SK-MEL-5 (cell line): ENCODE measurements at places on chromosomes 5 and 9.

DNA sequence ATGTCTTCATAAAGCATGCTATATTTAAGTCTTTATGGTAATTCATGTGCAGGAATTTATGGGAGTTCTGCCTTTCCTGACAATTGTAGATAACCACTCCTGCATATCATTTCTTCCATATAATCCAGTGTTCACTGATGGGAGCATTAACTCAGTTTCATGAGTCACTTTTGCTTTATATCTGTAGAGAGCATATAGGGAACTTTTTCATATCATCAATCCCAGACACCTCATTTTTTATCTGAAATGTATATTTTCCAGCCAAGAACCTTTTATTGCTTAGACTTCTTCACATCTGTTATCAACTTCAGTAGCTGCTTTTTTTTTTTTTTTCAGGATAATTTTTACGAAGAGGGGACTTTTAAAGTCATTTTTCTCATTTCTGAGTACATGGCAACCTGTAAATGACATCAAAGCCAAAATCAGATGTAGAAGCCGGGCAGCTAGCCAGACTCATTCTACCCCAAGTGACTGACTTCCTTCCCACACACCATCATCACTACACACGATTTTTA, 41.1 kb downstream of the NFX1 start:
- no peak for DNase-seq

DNA sequence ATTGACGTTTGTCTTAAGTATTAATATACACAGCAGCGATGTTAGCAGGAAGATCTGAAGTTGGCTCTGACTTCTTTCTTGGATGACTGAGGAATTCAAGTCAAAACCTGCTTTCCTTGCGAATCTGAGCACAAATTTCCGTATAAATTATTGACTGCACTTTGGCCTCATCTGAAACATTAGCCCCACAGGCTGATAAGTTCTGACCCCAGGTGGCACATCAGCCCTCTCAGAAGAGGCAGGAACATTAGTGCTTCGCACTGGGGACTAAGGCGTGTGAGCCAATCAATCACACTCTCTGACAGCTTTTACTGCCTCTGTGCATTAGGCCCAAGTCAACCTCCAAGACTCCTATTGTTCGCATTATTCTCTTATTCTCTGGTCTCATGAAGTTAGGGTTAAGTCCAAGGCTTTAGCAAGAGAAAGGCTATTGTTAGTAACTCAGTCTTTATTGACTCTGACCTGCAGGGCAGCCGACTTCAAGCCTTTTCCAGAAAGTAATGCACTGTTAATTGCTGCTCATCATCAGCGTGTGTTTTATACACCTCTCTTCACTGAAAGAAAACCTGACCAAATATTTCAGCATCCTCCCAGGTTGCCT, 84.2 kb downstream of the ZNF608 start:
- DNase-seq, result peak; percentile 27

DNA sequence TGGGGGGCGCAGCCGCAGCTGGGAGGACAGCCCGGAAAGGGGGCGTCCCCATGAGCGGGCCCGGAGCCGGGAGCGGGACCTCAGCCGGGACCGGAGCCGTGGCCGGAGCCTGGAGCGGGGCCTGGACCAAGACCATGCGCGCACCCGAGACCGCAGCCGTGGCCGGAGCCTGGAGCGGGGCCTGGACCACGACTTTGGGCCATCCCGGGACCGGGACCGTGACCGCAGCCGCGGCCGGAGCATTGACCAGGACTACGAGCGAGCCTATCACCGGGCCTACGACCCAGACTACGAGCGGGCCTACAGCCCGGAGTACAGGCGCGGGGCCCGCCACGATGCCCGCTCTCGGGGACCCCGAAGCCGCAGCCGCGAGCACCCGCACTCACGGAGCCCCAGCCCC, 47.0 kb downstream of the TJP2 start:
- DNase-seq, result no peak

DNA sequence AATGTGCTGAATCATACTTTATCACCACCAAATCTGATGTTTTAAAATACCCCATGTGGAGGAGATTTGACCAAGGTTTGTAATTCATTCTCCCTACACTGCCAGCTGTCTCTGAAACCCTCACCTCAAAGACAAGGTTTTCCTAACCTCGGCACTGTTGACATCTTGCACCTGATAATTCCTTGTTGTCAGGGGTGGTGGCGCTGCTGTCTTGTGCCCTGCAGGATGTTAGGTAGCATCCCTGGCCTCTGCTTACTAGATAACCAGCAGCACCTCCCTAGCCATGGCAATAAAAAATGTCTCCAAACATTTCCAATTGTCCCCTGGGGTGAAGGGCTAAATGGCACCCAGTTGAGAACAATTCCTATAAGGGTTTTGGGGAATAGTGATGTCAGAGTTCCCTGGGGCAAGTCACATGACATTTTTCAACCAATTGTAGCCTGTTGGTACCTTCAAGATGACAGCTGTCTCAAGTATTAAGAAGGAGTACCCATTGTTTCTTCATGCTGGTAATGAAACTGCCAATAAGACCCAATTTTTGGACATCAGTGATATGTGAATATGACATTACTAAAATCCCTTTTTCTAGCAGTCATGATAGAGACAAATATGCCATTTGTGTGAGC, 160.6 kb upstream of the PLCXD3 start:
- no peak for DNase-seq

- no peak for DNase-seq
Observed at GRCh38 chr5:32487424-32487823, 42.9 kb upstream of the ZFR start.

DNA sequence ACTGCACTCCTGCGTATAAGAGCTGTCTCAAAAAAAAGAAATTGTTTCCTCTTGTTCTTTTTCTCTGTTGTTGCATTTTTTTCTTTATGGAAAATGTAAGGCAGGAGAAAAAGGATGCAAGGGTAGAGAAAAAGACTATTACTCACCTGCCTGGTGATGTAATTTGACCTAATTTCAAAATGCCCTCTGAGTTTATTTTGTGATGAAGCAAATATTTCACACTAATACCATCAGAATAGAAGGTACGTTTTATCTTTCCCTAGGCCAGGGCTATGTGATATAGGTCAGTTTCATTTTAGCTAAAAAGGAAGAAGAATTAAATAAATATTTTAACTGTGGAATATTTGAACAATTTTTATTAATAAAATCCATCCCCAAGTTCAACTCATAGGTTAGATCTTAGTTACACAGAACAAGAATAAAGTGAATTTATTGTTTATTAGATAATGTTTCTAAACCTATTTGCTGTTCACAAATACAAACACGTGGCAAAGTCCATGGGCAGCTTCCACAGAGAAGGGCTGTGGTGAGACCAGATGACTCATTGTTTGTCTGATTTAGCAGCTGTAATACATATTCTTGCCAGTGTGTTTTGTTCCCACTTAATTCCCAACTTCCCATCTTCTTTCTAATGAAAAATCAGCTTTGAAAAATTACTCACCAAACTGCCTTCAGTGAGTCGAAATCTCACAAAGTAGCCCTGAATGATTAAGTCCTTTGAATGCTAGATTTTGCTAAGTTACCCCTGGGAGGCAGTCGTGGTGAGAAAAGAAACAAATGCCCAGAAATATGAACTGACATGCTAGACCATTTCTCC, 52.8 kb upstream of the CCDC112 start:
- DNase-seq, result peak; percentile 59

DNA sequence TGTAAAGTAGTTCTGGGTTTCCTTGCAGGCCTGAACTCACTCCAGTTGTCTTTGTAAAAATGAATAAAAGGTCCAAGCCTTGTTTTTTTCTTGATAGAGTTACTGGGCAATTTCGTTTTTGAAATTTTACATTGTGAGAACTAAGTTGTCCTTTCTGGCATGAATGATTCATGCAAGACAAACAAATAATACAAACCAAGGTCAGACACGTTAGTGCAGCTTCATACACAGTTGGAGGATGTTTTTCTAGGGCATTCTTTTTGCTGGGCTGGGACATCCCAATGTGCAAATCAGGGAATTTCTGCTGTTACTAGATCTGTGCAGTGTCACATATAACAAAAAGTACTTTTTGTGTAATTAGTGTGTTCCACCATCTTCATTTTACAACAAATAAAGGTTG, 96.0 kb downstream of the MEGF10 start:
- DNase-seq, result no peak

DNA sequence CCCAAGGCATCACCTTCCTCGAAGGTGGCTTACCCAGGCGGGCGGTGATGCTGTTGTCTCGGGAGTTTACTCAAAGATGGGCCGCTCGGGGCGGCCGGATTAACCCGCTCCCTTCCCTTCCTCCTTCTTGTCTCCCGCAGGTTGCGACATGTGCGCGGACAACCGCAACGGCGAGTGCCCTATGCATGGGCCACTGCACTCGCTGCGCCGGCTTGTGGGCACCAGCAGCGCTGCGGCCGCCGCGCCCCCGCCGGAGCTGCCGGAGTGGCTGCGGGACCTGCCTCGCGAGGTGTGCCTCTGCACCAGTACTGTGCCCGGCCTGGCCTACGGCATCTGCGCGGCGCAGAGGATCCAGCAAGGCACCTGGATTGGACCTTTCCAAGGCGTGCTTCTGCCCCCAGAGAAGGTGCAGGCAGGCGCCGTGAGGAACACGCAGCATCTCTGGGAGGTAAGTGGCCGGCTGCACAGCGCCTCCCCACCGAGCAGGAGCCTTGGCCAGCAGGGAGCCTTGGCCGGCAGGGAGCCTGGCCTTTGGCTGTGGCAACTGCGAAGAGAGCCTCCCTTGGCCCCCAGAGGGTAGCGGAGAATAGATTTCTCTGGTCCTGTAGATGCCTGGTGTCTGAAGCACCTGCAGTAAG, 10.6 kb downstream of the PRDM6 start:
- DNase-seq, result no peak

DNA sequence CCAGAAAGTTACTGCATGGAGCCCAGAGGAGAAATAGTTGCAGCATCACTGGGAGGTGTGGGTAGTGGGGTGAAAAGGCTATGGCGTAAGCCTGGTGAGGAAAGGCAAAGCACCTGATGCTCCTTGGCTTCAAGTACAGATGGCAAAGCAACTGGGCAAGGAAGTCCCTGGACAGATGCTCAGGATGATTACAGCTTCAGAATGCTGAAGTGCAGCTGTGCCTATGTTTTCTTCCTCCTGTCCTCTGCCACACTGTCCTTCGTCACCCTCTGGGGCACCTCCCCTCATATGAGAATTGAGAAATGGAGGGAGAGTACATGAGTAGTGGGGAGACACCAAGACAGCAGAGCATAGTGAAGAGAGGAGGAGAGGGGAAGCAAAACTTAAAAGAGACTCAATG, 328.0 kb downstream of the PDE4D start:
- no peak for DNase-seq

GRCh38 chr5:132055441-132055807, 5.0 kb upstream of the IL3 start:
- no peak for DNase-seq

GRCh38 chr9:124283228-124283814, 25.6 kb downstream of the NEK6 start:
- no peak for DNase-seq

- no peak for DNase-seq
Observed at GRCh38 chr5:34495178-34495577, 160.9 kb upstream of the RAI14 start.

DNA sequence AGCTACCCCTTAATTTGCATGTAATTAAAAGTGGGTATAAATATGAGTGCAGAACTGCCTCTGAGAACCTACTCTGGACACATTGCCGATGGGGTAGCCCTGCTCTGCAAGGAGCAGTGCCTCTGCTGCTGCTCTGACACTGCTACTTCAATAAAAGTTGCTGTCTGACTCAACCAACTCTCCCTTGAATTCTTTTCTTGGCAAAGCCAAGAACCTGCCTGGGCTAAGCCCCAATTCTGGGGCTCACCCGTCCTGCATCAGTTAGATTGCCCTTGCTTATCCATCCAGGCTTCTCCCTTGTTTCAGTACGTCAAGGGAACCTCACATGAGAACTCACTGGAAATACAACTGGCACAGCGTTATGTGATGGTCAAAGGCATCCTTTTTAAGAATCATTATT, 44.1 kb downstream of the FBXL7 start:
- DNase-seq, result no peak

GRCh38 chr9:19615036-19615624, 173.7 kb downstream of the SLC24A2 start:
- DNase-seq, result no peak

GRCh38 chr9:69719983-69720382, 39.8 kb downstream of the PTAR1 start:
- no peak for DNase-seq

GRCh38 chr5:174359071-174359470, 313.6 kb downstream of the NSG2 start:
- DNase-seq, result no peak

- no peak for DNase-seq
Observed at GRCh38 chr9:81266086-81266485, 423.3 kb downstream of the TLE1 start.

GRCh38 chr9:68897577-68898145, 116.3 kb downstream of the PRKACG start:
- no peak for DNase-seq

DNA sequence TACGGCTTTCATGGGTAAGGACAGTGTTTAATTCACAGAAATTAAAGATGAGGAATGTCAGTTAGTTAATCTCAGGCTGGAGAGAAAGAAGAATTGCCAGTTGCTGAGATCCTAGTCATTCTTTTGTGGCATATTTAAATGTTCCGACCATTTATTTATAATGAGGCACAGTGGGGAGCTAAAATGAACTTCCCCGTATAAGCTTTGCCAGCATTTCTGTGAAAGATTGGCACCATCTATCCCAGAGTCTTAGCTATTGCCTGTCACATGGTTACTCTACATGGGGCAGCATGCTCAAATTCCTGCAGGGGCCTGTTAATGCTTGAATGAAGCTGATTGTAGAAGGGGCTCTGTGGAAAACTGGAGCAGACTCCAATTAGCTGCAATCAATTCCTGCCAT, 314.1 kb downstream of the PRELID2 start:
- DNase-seq, result peak; percentile 14

DNA sequence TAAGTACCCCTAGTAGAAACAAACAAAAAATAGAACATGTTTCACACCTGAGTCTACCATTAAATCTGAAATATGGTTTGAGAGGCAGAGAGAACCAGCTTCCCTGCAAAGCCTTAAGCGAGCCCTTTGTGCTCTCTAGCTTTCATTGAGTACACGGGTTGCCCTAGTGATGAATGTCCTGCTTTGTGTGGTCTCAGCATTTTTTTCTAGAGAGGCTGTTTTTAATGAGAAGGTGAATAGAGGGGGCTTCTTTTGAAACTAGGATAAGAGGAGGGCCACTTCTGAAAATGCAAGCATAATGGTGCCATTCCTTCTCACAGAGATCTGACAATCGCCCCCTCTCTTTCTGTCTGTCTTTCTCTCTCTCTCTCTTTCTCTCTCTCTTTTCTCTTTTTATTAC, 131.3 kb downstream of the MACIR start:
- peak; percentile 67 for DNase-seq

DNA sequence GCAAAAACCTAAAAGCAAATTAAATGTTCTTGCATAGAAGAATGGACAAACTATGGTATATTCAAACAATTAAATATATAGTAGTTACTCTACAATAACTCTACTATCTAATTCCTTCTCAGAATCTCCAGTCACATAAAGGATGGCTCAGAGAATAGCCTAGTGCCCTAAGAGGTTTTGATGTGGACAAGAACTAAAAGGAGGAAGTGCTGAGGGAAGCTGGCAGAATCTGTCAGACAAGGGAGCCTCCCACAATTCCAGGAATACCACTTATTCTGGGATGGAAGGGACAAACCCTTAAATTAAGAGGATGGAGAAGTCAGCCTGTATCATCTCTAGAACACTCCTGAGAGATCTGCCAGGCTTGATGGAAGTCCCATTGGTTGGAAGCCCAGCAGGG, 30.4 kb downstream of the TNFSF8 start:
- no peak for DNase-seq

- no peak for DNase-seq
Observed at GRCh38 chr9:136696502-136696901, 9.2 kb upstream of the AGPAT2 start.
